ENCODE measurements at places on chromosomes 16 and 17. TPM values are rescaled to one million over a fixed set of nuclear protein-coding genes. Genes with fewer than 3 reads are reported as not detected.

Gene CHP2
- total RNA-seq = not detected

Gene HNF1B
- total RNA-seq = 0.73 TPM

Gene COX6A2
- not detected for total RNA-seq

- no peaks in the 10 kb centered on the region for H3K27me3 ChIP-seq
- H3K36me3 ChIP-seq = no peaks in the 10 kb centered on the region
- no peak overlapping the region for H3K27ac ChIP-seq
- peaks cover 7% of the 10 kb centered on the region for H3K4me1 ChIP-seq
- no peak overlapping the region for H3K4me3 ChIP-seq
Measured at GRCh38 chr17:2926019-2926650, 129.9 kb downstream of the RAP1GAP2 start.

Data from CD8-positive, alpha-beta memory T cell (primary cell).